Stimulated activated naive CD4-positive, alpha-beta T cell treated with Interleukin-2 at 50 U/mL for 16 hours (primary cell): ENCODE measurements at places on chromosomes 3 and 15.

- DNase-seq, result no peak
Measured at GRCh38 chr3:62462104-62462762, 88.9 kb upstream of the FEZF2 start.

DNA sequence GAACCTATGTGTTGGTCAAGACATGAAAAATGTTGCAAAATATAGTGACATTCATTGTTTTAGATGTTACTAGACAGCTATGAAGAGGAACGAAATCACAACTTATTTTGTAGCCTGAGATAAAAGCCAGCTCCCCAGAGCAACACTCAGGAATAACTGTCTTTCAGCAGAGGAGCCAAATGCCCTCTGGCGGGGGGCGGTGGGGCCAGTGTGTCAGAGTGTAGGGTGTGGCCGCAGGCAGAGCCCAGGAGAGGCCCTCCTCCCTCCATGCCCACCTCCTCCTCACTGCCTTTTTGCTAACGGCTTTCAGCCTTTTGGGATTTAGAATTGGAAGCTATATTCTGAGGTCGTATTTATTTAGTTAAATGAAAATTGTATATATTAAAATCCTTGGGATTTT is 16.9 kb downstream of the APOD start:
- DNase-seq, result no peak

- DNase-seq, result no peak
Measured at GRCh38 chr3:114566162-114566755, 272.4 kb downstream of the TIGIT start.

GRCh38 chr3:7621046-7621630 is 760.2 kb downstream of the GRM7 start:
- DNase-seq, result no peak

- no peak for DNase-seq
Measured at GRCh38 chr3:157464321-157464720, 27.7 kb downstream of the PTX3 start.

DNA sequence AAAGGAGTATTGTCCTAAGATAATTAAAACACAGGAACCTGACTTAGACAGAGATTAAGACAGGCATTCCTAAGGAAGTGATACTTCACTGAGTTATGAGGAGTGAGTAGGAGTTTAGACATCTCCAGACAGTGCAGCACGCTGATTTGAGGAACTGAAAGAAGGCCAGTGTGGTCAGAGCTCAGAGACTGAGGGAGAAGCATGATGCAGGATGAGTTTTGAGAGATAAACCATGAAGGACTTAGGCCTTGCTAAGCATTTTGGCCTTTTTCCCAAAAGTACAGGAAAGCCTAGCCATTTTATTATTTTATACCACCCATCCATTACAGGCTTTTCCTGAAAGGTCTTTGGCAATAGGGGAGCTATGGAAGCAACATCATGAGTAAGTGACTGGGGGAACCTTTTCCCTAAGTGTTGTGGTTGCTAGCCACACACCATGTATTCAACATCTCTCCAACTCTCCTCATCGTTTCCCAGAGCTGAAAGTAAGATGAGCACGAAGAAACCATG is 375.6 kb upstream of the TPRG1 start:
- no peak for DNase-seq

GRCh38 chr3:151319628-151320027 is 3.0 kb upstream of the GPR87 start:
- no peak for DNase-seq

DNA sequence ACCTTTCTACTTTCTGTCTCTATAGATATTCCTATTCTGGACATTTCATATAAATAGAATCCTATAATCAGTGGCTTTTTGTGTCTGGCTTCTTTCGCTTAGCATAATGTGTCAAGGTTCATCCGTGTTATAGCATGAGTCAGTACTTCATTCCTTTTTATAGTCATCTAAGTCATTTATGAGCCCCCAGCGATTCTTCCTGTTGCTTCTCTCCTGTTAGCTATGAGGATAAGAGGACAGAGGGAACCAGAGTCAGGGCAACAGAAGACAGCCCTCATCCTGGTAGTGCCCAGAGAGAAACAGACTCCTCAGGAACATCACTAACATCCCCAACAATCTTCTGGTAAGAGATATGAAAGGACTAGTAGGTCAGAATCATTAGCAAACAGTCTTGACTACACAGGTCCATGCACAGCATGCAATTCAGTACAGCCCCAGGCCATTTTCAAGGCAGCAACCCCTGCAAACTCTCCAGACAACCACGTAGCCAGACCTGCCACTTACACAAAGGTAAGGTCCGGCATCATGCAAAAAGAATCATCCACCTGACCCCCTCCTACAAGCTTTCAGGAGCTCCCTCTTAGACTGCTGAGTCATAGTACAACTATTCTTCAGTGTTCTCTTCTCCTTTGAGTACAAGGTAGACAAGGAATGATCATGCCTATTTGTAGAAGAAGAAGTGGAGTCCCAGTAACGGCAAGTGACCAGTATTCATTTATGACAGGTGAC is 91.5 kb downstream of the MYLK start:
- DNase-seq, result no peak

GRCh38 chr15:83446904-83447709 is at the start of gene SH3GL3:
Gene SH3GL3, plus strand, starts transcription at chr15:83447341. Its CDS starts 193 bp downstream, at chr15:83447534.
- DNase-seq, result peak; percentile 30

DNA sequence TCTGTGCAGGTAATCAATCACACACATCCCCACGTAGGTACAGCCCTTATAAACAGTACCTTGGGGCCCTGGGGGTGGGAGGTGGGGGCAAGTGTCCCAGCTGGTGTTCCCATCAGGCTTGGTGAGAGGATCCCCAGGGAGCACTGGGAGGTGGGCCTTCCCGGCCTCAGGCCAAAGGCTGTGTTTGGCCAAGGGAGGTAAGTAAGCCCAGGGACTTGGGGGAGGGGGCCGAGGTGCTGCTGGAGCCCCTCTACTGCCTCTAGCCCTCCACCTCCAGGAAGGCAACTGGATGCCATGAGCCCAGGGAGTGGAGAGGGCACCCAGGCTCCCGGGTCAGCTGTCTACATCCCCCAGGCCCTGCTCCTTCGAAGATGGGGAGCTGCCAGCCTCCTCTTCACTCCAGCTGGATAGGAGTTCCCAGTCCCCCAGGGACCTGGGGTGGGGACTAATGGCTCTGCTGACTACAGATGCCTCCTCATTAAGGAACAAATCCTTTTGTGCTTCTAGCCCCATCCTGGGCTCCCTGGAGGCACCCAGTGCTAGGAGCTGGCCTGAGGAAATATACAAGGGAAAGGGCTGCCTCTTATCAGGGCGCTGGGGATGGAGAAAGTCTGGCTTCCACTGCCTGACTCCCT is 33.1 kb downstream of the RNU5B-1 start:
- DNase-seq, result no peak

GRCh38 chr3:146653978-146654377 is 48.8 kb upstream of the PLSCR5 start:
- DNase-seq, result no peak

- peak; percentile 76 for DNase-seq
Measured at GRCh38 chr3:128075522-128076482, 23.6 kb downstream of the SEC61A1 start.

GRCh38 chr3:188721312-188721711 is 450.5 kb upstream of the TPRG1 start:
- no peak for DNase-seq

DNA sequence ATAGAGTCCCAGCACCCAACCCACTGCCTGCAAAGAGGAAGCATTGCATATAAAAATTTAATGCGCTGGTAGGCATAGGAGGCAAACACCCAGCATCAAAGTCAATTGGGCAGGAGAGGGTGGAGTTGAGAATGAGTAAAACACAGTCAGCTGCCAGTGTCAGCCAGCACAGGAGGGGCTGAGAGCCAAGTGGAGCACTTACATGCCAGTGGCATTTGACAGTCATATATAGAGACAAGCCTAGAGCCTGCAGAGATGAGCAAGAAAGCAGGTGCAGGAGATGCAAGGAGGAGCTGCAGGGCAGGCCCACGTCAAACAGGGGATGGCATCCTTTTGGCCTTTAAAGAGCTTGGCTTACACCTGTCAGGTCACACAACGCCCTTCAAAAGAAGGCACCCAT is 27.6 kb upstream of the ZFAND6 start:
- DNase-seq, result no peak

GRCh38 chr3:30659270-30660130 is 53.1 kb downstream of the TGFBR2 start:
- no peak for DNase-seq

DNA sequence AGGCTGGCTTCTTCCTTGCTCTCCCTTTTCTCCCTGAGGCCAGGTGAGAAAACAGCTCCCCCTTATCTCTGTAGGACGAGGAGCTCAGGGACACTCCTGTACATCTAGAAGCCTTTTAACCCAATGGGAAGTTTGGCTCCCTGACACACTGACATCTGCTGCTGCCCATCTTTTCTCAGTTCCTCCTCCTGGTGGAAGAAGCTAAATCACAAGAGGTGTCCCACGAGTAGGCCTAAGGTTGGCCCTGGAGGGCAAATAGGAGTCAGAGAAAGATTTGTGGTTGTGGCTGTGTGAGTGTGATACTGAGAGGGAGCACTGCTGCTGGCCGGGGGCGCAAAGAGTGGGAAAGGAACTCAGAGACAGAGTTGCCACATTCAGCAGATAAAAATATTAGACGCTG is 49.5 kb downstream of the ARHGAP31 start:
- no peak for DNase-seq

DNA sequence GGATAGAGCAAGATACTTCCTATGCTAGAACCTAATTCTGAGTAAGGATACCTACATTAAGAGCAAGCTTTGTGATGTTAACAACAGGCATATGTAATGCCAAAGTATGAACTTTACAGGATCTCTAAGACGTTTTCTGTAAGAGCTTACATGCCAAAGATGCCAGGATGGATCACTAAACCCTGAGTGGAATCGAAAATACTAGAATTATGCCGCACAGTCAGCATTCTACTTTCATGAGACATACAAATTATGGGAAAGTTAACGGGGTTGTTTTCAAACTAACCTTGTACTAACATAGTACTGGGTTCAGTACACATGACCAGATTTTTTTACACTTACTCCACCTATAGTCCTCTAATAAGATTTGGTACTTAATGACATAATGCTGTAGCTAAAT is 55.1 kb downstream of the AAGAB start:
- DNase-seq, result no peak
